CD4-positive, alpha-beta T cell treated with Interleukin-4 for 4 hours (primary cell): ENCODE measurements at places on chromosomes 5 and 9.

- DNase-seq: peak; percentile 26
Observed at GRCh38 chr9:129454467-129455067, 166.3 kb downstream of the C9orf50 start.

GRCh38 chr9:93300585-93301081 lies 116.7 kb downstream of the WNK2 start:
- DNase-seq: no peak

DNA sequence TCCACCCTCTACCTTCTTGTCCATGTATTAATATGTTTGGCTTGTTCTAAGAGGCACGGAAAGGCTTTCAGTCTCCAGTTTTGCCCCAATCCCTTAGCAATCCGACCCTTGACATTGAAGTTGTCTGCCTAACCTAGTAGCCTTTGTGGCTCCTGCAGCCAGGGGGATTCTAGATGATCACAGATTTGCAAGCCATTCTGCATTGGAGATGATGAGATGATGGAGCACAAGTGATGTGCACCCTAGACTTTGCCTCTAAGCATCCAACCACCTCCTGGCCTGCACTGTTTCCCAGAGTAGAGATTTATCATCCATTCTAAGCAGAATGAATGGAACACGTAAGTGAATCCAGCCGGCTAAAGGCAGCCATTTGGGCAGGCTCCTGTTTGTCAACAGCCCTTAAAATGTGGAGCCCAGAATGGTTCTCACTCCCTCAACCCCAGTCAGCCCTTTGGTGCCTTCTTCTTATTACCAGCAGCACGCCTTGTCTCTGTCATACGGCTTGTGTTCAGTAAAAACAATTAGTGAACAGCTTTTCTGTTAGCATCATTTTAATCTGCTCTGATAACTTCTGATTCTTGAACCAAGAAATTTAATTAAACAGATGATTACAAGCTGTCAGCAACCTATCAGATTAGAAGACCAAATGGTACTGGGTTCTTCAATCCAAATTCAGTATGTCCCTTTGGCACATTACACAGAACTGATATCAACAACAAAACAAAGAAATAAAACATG lies 5.7 kb upstream of the TRAF1 start:
- DNase-seq: no peak

GRCh38 chr5:159735749-159736660 lies 180.3 kb upstream of the ADRA1B start:
- no peak for DNase-seq

DNA sequence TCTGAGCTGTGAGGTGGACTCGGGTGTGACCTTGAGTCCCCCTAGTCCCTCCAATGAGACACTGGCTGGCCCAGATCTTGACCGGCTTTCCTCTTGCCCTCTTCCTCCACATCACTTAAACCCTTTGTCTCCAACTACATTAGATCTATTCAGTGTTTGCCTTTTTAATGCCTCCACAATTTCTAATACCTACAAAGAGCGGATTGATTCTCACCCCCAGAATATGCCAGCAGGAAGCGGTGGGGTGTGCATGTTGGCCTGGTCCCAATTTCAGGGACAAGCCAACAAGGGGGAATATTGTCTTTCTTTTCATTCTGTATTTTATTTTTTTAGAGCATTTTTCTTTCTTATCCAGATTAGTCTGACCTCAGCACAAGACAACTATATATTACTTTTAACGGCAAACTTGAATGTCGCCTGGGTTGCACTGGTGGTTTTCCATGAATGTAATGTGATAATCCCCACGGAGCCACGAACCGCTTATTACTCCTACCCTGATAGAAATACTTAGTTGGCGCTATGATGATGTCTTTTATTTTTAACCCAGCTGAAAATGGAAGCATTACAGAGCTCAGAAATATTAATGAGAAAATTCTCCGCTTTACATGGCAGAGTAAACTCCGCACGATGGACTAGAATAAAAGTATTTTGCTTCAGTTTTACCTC lies 68.5 kb upstream of the MYO10 start:
- no peak for DNase-seq

DNA sequence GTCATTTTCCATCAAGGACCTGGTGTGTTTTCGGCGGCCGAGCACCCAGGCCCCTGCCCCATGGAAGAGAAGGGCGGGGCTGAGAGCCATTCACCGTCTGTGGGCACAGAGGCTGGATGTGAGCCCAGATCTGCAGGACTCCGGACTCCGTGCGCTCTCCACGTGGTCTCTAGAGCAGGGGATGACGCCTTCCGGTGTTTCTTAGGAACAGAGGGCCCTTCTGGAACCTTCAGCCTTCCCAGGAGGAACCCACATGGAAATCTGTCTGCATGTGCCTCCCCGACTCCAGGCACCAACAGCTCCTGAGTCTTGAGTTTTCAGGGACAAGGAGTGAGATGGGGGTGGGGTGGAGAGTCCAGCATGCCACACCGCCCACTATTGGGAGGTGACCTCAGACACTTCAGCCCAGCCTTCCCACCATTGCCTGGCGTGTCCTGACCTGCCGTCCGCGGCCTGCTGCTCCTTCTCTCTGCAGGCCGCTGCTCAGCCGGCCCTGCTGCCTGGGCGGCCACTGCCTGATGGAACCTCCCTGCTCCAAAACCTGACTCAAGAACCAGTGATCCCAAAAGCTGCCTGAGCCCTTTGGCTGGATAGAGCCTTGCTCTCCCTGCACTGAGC lies 2.4 kb upstream of the RXRA start:
- DNase-seq: no peak

GRCh38 chr5:91449083-91449482 lies 66.0 kb upstream of the ARRDC3 start:
- DNase-seq: no peak

GRCh38 chr5:110625376-110625999 lies 101.0 kb downstream of the TMEM232 start:
- peak; percentile 21 for DNase-seq

GRCh38 chr5:52784737-52785136 lies 3.0 kb upstream of the ITGA1 start:
- DNase-seq: no peak

- no peak for DNase-seq
Observed at GRCh38 chr5:87266914-87267573, 639 bp upstream of the RASA1 start.

GRCh38 chr5:72383280-72383679 lies 63.1 kb downstream of the PTCD2 start:
- DNase-seq: no peak

DNA sequence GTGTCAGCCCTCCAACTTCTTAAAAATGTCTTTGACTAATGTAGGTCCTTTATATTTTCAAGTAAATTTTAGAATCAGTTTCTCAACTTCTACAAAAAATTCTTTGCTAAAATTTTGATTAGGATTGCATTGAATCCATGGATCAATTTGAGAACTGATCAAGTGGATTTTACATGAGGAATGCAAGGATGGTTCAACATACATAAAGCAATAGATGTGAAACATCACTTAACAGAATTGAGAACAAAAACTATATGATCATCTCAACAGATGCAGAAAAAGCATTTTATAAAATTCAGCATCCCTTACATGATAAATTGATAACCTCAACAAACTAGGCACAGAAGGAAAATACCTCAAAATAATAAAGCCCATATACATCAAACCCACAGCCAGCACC lies 190.8 kb downstream of the AUH start:
- no peak for DNase-seq

DNA sequence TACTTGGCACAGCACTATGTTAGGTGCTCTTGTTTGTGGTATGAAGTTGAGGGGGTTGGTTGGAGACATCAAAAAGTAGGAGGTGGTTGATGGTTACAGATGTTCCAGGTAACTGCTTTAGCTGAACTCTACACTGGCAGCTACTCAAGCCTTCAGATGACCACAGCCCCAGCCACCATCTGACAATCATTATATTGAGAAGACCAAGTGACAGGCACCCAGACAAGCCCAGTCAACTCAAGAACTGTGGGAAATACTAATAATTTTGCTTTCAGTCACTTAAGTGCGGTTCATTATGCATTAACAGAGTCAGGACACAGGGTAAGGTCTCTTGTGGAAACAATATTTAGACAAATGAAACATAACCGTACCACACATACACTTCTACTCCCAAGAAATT lies 38.9 kb upstream of the SLIT3 start:
- DNase-seq: no peak

- DNase-seq: no peak
Observed at GRCh38 chr5:150026682-150027172, 26.2 kb downstream of the HMGXB3 start.

- peak; percentile 32 for DNase-seq
Observed at GRCh38 chr9:8428389-8428788, 628.8 kb upstream of the DMAC1 start.

DNA sequence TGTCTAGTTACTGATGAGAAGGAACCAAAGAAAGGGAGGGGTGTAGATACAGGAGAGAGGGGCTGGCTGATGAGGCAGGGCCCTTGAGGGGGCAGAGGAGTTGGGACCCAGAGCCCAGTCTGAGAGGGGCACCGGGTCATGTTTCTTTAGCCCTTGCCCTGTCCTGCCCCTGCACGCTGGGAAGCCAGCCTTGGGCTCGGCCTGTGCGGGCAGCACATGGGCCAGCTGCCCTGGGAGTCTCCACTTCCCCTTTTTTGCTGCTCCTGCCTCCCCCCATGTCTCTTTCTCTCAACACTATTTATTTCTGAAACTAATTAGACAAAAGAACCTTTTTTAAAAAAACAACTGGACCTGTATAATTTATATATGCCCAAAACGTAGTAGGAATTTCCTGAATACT lies 20.5 kb downstream of the MVB12B start:
- no peak for DNase-seq

DNA sequence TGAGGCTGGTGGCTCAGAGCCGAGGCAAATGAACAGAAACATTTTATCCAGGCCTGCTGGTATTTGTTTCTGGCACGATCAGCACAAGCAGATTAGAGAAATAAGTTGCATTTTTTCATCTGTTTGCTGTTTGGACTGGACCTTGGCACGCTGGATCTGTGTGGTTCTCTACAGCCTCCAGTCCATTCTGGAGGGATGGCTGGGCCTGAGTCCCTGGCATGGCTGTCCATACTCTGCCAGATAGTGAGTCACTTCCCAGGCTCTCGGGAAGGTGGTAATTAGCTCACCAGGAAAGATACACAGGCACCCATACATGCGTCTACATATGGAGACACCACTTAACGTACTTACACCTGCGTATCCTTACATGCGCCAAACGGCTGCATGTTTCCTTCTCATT lies 78.6 kb downstream of the SPRY4 start:
- no peak for DNase-seq

- DNase-seq: no peak
Observed at GRCh38 chr5:179783128-179783527, 10.7 kb upstream of the LTC4S start.

- no peak for DNase-seq
Observed at GRCh38 chr9:123488722-123489321, 132.8 kb downstream of the CRB2 start.

DNA sequence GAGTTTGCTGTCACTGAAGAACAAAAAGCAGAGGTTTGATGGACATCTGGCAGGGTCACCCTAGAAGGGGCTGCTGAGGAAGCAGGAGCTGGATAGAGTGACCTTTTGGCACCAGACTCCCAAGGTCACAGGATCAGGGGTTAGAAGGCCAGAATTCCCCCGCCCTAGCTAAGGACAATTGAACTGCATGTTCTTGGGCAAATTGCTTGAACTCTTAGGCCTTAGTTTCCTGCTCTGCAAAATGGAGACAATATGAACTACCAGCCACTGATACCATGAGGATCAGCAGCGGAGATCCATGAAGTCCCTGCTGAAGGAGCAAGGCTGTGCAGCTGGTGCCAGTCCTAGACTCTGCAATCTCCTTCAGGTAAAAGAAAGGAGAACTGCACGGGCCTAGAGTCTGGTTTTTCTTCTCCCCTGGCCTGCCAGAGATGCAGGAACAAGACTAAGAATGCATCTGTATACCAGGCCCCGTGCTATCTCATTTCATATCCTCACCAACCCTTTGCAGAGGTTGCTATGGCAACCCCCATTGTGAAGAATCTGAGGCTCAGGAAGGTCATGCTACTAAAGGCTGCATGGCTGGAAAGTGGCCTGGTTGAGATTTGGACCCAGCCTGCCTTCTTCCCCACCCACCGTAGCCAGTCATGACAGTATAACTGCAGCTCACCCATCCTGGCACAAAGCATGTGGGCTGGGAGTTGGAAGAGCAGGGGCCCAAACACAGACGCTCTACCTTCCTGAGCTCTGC lies 33.7 kb downstream of the CAMK2A start:
- no peak for DNase-seq

DNA sequence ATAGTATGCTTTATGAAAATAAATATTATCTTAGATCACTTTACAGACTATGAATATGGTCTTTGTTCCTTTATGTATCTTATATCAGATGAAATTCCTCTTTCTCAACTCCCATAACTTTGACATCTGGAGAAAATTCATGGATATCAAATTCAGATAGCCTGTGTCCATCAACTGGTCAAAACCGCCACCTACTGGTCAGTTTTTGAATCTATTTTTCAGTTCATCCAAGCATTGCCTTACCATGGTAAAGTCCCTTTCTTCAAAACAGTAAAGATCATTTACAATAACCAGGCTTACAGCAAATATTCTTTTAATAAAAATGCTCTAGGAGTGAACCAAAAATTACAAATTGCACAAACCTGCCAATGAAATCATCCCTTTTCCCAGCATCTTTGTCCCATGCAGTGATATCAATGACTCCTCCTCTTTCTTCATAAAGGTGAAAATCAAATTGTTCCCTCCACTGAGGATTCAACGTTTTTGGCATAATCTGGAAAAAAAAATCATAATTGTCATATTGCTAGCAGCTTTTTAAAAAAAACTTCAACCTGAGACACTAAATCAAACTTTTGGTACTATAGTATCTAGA lies 290.5 kb downstream of the SLF1 start:
- DNase-seq: peak; percentile 33

DNA sequence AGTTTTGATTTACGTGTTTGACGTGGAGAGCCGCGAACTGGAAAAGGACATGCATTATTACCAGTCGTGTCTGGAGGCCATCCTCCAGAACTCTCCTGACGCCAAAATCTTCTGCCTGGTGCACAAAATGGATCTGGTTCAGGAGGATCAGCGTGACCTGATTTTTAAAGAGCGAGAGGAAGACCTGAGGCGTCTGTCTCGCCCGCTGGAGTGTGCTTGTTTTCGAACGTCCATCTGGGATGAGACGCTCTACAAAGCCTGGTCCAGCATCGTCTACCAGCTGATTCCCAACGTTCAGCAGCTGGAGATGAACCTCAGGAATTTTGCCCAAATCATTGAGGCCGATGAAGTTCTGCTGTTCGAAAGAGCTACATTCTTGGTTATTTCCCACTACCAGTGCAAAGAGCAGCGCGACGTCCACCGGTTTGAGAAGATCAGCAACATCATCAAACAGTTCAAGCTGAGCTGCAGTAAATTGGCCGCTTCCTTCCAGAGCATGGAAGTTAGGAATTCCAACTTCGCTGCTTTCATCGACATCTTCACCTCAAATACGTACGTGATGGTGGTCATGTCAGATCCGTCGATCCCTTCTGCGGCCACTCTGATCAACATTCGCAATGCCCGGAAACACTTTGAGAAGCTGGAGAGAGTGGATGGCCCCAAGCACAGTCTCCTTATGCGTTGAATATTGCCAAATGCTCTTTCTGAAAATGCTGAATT lies 850 bp downstream of the RRAGA start:
- DNase-seq: no peak

- DNase-seq: no peak
Observed at GRCh38 chr5:169299191-169299662, 1.7 kb downstream of the SLIT3 start.
